ENCODE measurements at places on chromosomes 2 and 18. TPM values are rescaled to one million over a fixed set of nuclear protein-coding genes. Genes with fewer than 3 reads are reported as not detected.

CNDP2 gene
- polyA plus RNA-seq = 74.2 TPM

ZC3H6 gene
- polyA plus RNA-seq = 1.5 TPM

LHCGR gene
- 3.4 TPM for polyA plus RNA-seq

UPP2 gene
- polyA plus RNA-seq = not detected

CCDC148 gene
- polyA plus RNA-seq = 0.22 TPM

LRRC30 gene
- polyA plus RNA-seq = not detected

SLC38A11 gene
- 0.52 TPM for polyA plus RNA-seq

CYP20A1 gene
- 15.0 TPM for polyA plus RNA-seq

COLEC11 gene
- polyA plus RNA-seq = 0.68 TPM

CCDC141 gene
- polyA plus RNA-seq = not detected

RGPD5 gene
- 8.3 TPM for polyA plus RNA-seq

IFIH1 gene
- 2.2 TPM for polyA plus RNA-seq

PAX8 gene
- 1.2 TPM for polyA plus RNA-seq

TNS1 gene
- 19.7 TPM for polyA plus RNA-seq

TSPYL6 gene
- polyA plus RNA-seq = not detected

C2orf68 gene
- polyA plus RNA-seq = 19.1 TPM

ACADL gene
- not detected for polyA plus RNA-seq

C2orf76 gene
- polyA plus RNA-seq = 26.5 TPM

ERFE gene
- 2.4 TPM for polyA plus RNA-seq

DSG4 gene
- not detected for polyA plus RNA-seq

AKAIN1 gene
- polyA plus RNA-seq = not detected

KRCC1 gene
- 42.6 TPM for polyA plus RNA-seq

NT5C1B gene
- not detected for polyA plus RNA-seq

CHAC2 gene
- polyA plus RNA-seq = 2.4 TPM

SCN1A gene
- not detected for polyA plus RNA-seq

CHN1 gene
- polyA plus RNA-seq = 207 TPM

SULT1C4 gene
- polyA plus RNA-seq = 4.1 TPM

Data from AG04450 (cell line).